Activated T-helper 1 cell treated with anti-CD3 and anti-CD28 coated beads, Interleukin-2, amount 50 U/mL, for 16 hours (primary cell): ENCODE measurements at places on chromosomes 16 and 17.

- DNase-seq, result no peak
These were observed 5.8 kb downstream of the PPY start for GRCh38 chr17:43936434-43936833.

- no peak for DNase-seq
These were observed 98.9 kb upstream of the CDC42EP4 start for GRCh38 chr17:73410586-73411312.

DNA sequence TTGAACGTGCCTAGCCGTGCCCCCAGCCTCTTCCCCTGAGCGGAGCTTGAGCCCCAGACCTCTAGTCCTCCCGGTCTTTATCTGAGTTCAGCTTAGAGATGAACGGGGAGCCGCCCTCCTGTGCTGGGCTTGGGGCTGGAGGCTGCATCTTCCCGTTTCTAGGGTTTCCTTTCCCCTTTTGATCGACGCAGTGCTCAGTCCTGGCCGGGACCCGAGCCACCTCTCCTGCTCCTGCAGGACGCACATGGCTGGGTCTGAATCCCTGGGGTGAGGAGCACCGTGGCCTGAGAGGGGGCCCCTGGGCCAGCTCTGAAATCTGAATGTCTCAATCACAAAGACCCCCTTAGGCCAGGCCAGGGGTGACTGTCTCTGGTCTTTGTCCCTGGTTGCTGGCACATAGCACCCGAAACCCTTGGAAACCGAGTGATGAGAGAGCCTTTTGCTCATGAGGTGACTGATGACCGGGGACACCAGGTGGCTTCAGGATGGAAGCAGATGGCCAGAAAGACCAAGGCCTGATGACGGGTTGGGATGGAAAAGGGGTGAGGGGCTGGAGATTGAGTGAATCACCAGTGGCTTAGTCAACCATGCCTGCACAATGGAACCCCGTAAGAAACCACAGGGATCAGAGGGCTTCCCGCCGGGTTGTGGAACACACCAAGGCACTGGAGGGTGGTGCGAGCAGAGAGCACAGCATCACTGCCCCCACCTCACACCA lies 724 bp downstream of the GAA start:
- DNase-seq, result no peak

DNA sequence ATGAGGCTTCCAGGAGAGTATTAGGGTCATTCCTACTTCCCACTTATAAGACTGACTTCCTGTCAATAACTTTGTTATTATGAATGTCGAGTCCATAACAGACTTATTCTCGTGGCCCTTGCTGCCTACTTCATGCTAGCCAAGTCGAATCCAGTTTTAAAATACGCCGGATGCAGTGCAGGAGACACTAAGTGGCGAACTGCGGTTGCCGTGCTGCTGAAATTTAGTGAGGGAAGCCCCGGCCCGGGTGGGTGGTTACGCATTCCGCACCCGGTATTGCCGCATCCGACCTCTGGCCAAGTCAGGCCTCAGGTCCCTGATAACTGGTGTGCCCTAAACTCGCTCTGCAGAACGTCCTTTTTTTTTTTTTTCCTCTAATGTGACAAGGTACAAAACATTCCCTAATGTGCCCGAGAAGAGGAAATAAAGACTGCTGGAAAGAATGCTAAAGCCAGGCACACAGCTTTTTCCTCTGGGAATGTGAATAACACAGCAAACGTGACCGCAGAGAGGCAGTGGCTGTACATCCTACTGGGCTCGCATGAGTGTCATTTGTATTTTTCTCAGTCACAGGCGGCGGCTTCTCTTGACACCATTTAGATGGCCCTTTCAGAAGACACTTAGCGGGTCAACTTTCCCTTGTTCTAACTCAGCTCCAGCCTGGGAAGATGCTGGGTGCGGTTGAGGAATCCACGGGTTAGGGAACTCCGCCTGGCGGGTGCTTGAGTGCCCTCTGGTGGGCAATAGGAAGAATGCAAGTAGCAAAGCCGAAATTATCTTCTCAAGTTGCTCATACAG lies 7.1 kb upstream of the AKTIP start:
- DNase-seq, result peak; percentile 15

GRCh38 chr17:59893676-59894100 lies 767 bp downstream of the RPS6KB1 start:
- DNase-seq, result no peak

- no peak for DNase-seq
These were observed 68.5 kb upstream of the ATP2A3 start for GRCh38 chr17:4032738-4033137.
